ENCODE measurements at places on chromosomes 7 and 10. TPM values are rescaled to one million over a fixed set of nuclear protein-coding genes. Genes with fewer than 3 reads are reported as not detected.

The ZNF37A gene
- total RNA-seq, result 6.1 TPM

The METTL27 gene
- 9.8 TPM for total RNA-seq

The CALHM3 gene
- total RNA-seq, result 0.20 TPM

The OR2A12 gene
- total RNA-seq, result not detected

The FFAR4 gene
- 0.30 TPM for total RNA-seq

The ALOX5 gene
- 0.38 TPM for total RNA-seq

The STOX1 gene
- 0.65 TPM for total RNA-seq

The IL2RA gene
- not detected for total RNA-seq

The ANKRD2 gene
- total RNA-seq, result 4.4 TPM

The ARHGAP22 gene
- total RNA-seq, result 4.7 TPM

The PALD1 gene
- total RNA-seq, result 6.8 TPM
